Breast epithelium (tissue), 4 donors: ENCODE measurements at places on chromosomes 4 and X.
A peak's percentile ranks its signal among the peaks of the same experiment; 100 is the strongest.

GRCh38 chr4:177579649-177580048, 137.4 kb upstream of the AGA start:
- no peaks in the 10 kb centered on the region for H3K4me1 ChIP-seq
- H3K4me3 ChIP-seq = no peak overlapping the region
- no peaks in the 10 kb centered on the region for H3K27me3 ChIP-seq
- H3K36me3 ChIP-seq = no peaks in the 10 kb centered on the region

DNA sequence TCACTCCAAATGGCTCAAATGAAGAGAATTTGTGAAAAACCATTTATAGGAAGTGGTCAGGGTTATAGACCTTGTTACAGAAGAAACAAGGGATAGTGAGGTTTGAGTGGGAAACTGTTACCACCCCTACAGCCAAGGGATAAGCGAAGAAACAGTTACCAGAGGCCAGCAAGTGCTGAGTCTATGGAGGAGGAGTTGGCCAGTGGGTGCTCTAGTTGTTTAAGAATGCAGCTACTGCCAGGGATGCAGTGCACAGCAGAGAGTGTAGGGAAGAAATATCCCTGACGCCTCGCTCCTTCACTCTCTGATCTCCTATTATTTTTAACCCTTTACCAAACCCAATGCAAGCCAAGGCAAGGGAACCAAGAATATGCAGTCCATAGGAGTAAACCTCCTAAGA, 15.2 kb upstream of the SYTL4 start:
- H3K4me3 ChIP-seq = no peak overlapping the region
- no peaks in the 10 kb centered on the region for H3K36me3 ChIP-seq
- H3K27ac ChIP-seq = no peak overlapping the region
- H3K4me1 ChIP-seq = no peaks in the 10 kb centered on the region
- H3K27me3 ChIP-seq = peaks cover 55% of the 10 kb centered on the region

- H3K4me1 ChIP-seq = no peaks in the 10 kb centered on the region
- H3K27me3 ChIP-seq = no peaks in the 10 kb centered on the region
- no peaks in the 10 kb centered on the region for H3K36me3 ChIP-seq
Measured at GRCh38 chr4:103757631-103758030, 37.8 kb upstream of the TACR3 start.

DNA sequence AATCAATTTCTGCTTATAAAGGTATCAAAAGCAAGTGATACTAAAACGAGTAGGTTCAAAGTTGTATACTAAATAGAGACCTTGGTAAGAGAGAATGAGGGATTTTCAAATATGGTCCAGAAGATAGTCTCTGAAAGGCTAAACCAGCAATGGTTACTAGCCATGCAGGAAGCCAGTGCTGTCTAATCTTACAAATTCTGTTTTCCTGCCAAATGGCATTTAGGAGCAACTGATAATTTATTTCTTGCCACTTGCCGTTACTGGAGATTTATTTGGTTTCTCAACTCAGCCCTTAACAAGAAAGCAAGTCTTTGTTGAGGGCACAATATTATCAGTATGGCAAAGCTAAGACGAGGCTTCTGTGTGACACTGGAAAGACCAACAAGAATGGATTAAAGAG, 47.2 kb downstream of the MAP7D3 start:
- H3K4me1 ChIP-seq = no peaks in the 10 kb centered on the region
- peak overlapping the region; percentile 57 for H3K27ac ChIP-seq
- no peak for DNase-seq
- H3K4me3 ChIP-seq = no peak overlapping the region
- no peaks in the 10 kb centered on the region for H3K36me3 ChIP-seq
- H3K27me3 ChIP-seq = no peaks in the 10 kb centered on the region

GRCh38 chr4:111873801-111874200, 271.5 kb upstream of the FAM241A start:
- no peaks in the 10 kb centered on the region for H3K27me3 ChIP-seq
- no peak overlapping the region for H3K4me3 ChIP-seq
- no peak overlapping the region for H3K27ac ChIP-seq
- no peaks in the 10 kb centered on the region for H3K36me3 ChIP-seq
- DNase-seq = no peak
- no peaks in the 10 kb centered on the region for H3K4me1 ChIP-seq

DNA sequence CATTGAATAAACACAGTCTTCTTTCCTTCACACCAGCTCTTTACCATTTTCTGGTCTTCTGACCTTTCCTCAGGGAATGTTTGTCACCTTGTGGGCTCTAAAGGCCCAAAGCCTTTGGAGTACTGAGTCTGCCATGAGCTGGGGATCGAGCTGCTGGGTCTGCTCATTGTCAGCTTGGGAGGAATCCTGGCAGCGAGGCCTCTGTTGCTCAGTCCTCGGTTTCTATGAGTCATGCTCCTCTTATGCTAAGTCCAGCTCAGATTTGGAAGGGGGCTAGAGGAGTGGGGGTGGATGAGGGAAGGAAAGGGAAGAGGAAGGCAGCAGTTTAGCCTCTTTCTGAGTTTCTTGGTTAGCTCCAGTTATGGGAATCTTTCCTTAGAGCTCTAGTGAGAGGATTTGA, 31.1 kb downstream of the NHSL2 start:
- no peaks in the 10 kb centered on the region for H3K36me3 ChIP-seq
- no peak overlapping the region for H3K27ac ChIP-seq
- no peaks in the 10 kb centered on the region for H3K4me1 ChIP-seq
- H3K4me3 ChIP-seq = no peak overlapping the region
- DNase-seq = no peak
- H3K27me3 ChIP-seq = no peaks in the 10 kb centered on the region

- no peak overlapping the region for H3K27ac ChIP-seq
- H3K27me3 ChIP-seq = no peaks in the 10 kb centered on the region
- no peaks in the 10 kb centered on the region for H3K4me1 ChIP-seq
- H3K36me3 ChIP-seq = no peaks in the 10 kb centered on the region
- no peak overlapping the region for H3K4me3 ChIP-seq
Measured at GRCh38 chr4:86269354-86269753, 90.5 kb downstream of the MAPK10 start.

- H3K27ac ChIP-seq = no peak overlapping the region
- H3K4me1 ChIP-seq = no peaks in the 10 kb centered on the region
- no peak for DNase-seq
- no peaks in the 10 kb centered on the region for H3K36me3 ChIP-seq
- no peaks in the 10 kb centered on the region for H3K27me3 ChIP-seq
Measured at GRCh38 chr4:148060264-148061140, 328.6 kb downstream of the ARHGAP10 start.

GRCh38 chr4:165325732-165326512, 1.5 kb upstream of the MSMO1 start:
- no peak overlapping the region for H3K4me3 ChIP-seq
- DNase-seq = no peak
- no peaks in the 10 kb centered on the region for H3K4me1 ChIP-seq
- no peaks in the 10 kb centered on the region for H3K27me3 ChIP-seq
- peak overlapping the region; percentile 89 for H3K27ac ChIP-seq
- no peaks in the 10 kb centered on the region for H3K36me3 ChIP-seq

- H3K4me3 ChIP-seq = no peak overlapping the region
- no peaks in the 10 kb centered on the region for H3K36me3 ChIP-seq
- H3K27ac ChIP-seq = no peak overlapping the region
- no peak for DNase-seq
- no peaks in the 10 kb centered on the region for H3K4me1 ChIP-seq
Measured at GRCh38 chr4:181971411-181971810, 271.8 kb upstream of the TENM3 start.

- H3K27me3 ChIP-seq = peaks cover 27% of the 10 kb centered on the region
- DNase-seq = no peak
- peak overlapping the region; percentile 60 for H3K4me3 ChIP-seq
- H3K36me3 ChIP-seq = no peaks in the 10 kb centered on the region
- no peaks in the 10 kb centered on the region for H3K4me1 ChIP-seq
- H3K27ac ChIP-seq = peak overlapping the region; percentile 80
Measured at GRCh38 chrX:129930941-129931410, 25.0 kb downstream of the UTP14A start.

- H3K36me3 ChIP-seq = no peaks in the 10 kb centered on the region
- no peak overlapping the region for H3K27ac ChIP-seq
- no peak for DNase-seq
- H3K4me1 ChIP-seq = no peaks in the 10 kb centered on the region
Measured at GRCh38 chr4:6811165-6811564, 28.6 kb downstream of the KIAA0232 start.

- H3K27me3 ChIP-seq = no peaks in the 10 kb centered on the region
- H3K27ac ChIP-seq = no peak overlapping the region
- H3K4me3 ChIP-seq = no peak overlapping the region
- DNase-seq = no peak
- no peaks in the 10 kb centered on the region for H3K4me1 ChIP-seq
- H3K36me3 ChIP-seq = no peaks in the 10 kb centered on the region
Measured at GRCh38 chrX:101393530-101394305, 2.9 kb downstream of the RPL36A start.

GRCh38 chr4:132839070-132839469, 310.0 kb upstream of the PCDH10 start:
- H3K36me3 ChIP-seq = no peaks in the 10 kb centered on the region
- H3K4me3 ChIP-seq = no peak overlapping the region
- no peaks in the 10 kb centered on the region for H3K4me1 ChIP-seq
- no peak overlapping the region for H3K27ac ChIP-seq
- no peak for DNase-seq

- H3K27me3 ChIP-seq = no peaks in the 10 kb centered on the region
- DNase-seq = no peak
- H3K4me3 ChIP-seq = no peak overlapping the region
- peaks cover 3% of the 10 kb centered on the region for H3K36me3 ChIP-seq
- H3K4me1 ChIP-seq = no peaks in the 10 kb centered on the region
Measured at GRCh38 chr4:47526281-47526680, 41.2 kb downstream of the ATP10D start.

- H3K4me1 ChIP-seq = no peaks in the 10 kb centered on the region
- no peak overlapping the region for H3K27ac ChIP-seq
- no peak for DNase-seq
- H3K36me3 ChIP-seq = no peaks in the 10 kb centered on the region
- no peak overlapping the region for H3K4me3 ChIP-seq
Measured at GRCh38 chrX:20434986-20435385, 168.3 kb upstream of the RPS6KA3 start.

DNA sequence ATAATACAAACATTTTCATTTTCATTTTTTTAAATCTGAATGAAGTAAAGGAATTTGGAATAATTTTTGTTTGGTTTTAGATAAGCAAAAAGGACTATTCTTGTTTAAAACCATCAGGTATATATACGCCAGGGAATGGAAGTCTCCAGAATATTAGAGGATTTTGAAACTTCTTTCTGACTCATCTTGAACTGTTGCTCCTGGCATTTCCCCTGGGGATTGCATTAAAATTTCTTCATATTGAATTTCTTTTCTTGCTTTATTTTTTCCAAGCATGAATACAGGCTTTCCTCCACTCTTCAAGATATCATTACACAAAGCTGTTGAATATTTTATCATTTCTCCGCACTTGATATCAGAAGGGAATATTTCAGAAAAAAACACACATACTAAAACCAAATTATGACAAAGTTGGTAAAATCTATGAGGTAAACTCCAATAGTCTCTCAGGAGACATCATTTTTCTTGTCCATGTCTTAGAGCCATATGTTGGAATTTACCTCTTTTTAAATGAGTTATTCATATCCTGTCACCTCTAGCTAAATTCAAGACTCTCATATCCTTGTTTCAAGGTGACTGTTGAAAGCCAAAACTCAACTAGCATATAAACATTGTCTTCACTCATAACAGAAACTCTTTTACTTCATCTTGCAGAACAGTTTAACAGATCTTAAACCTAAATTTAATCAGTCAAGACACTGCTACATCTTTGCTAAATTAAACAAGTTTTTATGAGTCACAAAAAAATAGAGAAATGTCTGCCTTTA, 20.7 kb upstream of the CSN1S1 start:
- DNase-seq = no peak
- no peaks in the 10 kb centered on the region for H3K4me1 ChIP-seq
- no peaks in the 10 kb centered on the region for H3K27me3 ChIP-seq
- no peak overlapping the region for H3K4me3 ChIP-seq
- no peak overlapping the region for H3K27ac ChIP-seq

DNA sequence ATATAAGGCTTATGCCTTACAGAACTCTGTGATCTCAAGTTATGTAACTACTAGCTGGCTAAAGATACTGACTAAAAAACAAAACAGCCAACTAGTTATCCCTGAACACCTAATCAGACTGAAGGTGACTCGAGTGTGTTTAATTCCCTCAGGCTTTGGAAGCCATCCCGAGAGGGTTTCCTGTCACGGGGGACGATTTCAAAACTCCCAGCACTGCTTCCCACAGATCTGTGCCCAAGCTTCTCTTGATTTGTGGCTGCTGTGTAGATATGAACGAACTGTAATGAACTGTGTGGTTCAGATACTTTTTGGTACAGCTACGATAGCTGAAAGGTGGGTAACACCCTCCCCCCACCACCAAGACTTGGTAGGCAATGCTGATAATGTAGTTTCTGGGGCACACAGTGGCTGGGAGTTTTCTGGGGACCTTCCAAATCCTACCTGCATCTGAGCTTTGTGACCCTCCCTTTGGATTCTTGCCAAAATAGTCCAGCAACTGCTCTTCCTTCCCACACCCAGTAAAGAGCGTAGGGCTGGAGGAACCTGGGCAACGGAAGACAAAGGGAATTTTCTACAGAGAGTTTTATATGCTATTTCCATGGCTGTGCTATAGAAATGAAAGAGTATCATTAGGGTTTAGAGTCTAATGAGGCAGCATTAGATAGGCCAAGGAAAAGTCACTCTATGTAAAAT, 148.8 kb downstream of the MGST2 start:
- no peaks in the 10 kb centered on the region for H3K27me3 ChIP-seq
- H3K36me3 ChIP-seq = no peaks in the 10 kb centered on the region
- peak; percentile 51 for DNase-seq
- H3K27ac ChIP-seq = peak overlapping the region; percentile 72
- H3K4me1 ChIP-seq = peaks cover 6% of the 10 kb centered on the region

DNA sequence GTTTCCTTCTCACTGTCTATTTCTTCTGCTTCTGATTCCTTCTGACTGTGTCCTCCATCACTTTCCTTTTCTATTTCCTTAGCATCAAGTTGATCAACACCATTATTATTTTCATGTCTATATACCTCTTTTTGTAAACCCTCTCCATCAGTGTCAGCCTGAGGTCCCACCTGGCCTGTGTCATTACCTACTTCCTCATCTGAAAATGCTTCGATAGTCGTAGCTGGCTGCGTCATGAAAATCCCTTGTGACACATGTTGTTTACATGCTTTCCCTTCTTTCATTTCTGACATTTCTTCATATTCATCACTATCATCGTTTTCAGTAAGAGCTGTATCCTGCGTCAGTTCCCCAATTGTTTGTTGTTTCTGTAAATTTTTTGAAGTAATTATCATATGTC, 39.6 kb downstream of the RPGR start:
- H3K36me3 ChIP-seq = no peaks in the 10 kb centered on the region
- no peaks in the 10 kb centered on the region for H3K27me3 ChIP-seq
- no peaks in the 10 kb centered on the region for H3K4me1 ChIP-seq
- no peak overlapping the region for H3K27ac ChIP-seq
- H3K4me3 ChIP-seq = no peak overlapping the region
- no peak for DNase-seq

GRCh38 chr4:176036585-176037205, 28.9 kb upstream of the WDR17 start:
- no peak for DNase-seq
- H3K27ac ChIP-seq = no peak overlapping the region
- H3K27me3 ChIP-seq = no peaks in the 10 kb centered on the region
- H3K4me1 ChIP-seq = no peaks in the 10 kb centered on the region
- no peak overlapping the region for H3K4me3 ChIP-seq
- H3K36me3 ChIP-seq = no peaks in the 10 kb centered on the region

- H3K27me3 ChIP-seq = no peaks in the 10 kb centered on the region
- no peak overlapping the region for H3K27ac ChIP-seq
- no peak overlapping the region for H3K4me3 ChIP-seq
- H3K36me3 ChIP-seq = no peaks in the 10 kb centered on the region
- H3K4me1 ChIP-seq = no peaks in the 10 kb centered on the region
Measured at GRCh38 chr4:122331195-122331594, 47.6 kb upstream of the ADAD1 start.
